ENCODE measurements at places on chromosomes 6 and 20. TPM values are rescaled to one million over a fixed set of nuclear protein-coding genes. Genes with fewer than 3 reads are reported as not detected.
A peak's percentile ranks its signal among the peaks of the same experiment; 100 is the strongest.

The NCOA6 gene
- 10.9 TPM for total RNA-seq

The RGS17 gene
- total RNA-seq = 4.8 TPM

The CALHM5 gene
- 0.07 TPM for total RNA-seq

The ROS1 gene
- total RNA-seq = not detected

The ANGPT4 gene
- 0.06 TPM for total RNA-seq

The FERMT1 gene
- 1.3 TPM for total RNA-seq

GRCh38 chr6:164163239-164163638 lies 748.7 kb downstream of the QKI start:
- no peak for DNase-seq

DNA sequence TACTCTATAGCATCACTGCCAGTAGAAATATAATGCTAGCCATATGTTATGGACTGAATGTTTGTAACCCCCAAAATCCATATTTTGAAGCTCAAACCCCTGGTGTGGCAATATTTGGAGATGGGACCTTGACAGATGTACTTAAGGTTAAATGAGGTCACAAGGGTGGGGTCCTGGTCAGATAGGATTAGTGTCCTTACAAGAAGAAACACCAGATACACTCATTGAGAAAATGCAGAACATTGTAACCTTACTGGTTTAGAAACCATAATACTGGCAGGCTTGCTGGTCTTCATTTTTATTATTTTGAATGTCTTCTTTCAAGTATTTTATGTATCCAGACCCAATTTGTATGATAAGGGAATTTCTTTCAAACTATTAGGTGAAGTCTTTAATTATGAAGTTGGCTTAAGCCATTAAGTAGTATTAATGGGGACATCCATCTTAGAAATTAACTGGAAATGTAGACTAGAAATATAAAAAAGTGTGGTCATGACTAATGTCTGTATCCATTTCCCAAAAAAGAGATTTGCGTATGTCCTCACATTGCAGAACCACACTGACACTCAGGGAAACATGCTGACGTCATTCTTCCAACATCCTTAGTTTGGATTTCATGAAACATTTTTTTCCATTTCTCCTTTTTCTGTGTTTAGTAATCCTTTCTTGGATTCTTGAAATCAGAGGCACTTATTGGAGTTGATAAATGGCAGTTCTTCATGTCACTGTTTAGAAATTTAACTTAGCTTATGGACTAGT lies 32.4 kb downstream of the SLC16A10 start:
- DNase-seq = no peak

DNA sequence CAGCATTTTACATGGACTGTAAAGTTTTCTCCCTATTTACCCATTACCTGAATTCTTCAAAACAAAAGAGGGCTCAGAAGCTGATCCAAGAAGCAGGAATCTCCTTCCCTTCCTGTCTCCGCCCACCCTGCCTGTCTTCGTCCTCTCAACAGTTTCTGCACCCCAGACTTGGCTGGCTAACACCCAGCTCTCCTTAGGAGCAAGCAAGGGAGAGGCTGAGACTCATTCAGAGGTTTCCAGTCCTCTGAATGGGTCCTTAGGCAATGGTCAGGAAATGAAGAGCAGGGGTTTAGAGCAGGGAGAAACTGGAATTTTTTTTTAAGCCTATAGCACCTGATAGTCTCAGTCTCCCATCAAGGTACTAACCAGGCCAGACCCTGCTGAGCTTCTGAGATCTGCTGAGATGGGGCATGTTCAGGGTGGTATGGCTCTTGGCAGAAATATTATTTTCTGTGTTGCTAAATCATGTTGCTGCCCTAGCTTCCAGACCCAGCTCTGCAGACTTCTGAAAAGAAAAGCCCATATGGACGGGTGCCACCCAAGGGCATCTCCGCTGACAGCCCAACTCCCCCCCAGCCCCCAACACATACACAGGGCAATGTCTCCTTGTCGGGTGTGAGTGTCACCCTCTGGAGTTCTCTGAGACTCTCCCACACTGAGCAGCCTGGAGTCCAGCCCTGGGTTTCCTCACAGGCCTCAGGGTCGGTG lies 74.6 kb upstream of the CD93 start:
- DNase-seq = peak; percentile 42

DNA sequence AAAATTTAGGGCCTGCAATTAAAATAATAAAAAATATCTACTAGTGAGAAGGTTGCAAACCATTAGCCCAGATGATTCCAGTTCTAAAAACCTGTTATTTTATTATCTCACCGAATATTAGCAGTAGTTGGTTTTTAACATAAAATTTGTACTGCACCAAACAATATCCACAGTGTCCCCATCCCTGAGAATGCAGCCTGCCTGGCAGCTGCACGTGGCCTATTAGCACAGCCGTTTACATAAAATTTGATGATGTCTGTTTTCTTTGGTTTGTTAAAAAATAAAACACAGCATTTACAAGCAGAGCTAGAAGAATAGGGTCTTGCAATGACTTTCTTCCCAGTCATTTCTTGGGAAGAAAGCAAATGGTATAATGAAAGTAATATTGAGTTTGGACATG lies 58.2 kb downstream of the FUT9 start:
- no peak for DNase-seq

DNA sequence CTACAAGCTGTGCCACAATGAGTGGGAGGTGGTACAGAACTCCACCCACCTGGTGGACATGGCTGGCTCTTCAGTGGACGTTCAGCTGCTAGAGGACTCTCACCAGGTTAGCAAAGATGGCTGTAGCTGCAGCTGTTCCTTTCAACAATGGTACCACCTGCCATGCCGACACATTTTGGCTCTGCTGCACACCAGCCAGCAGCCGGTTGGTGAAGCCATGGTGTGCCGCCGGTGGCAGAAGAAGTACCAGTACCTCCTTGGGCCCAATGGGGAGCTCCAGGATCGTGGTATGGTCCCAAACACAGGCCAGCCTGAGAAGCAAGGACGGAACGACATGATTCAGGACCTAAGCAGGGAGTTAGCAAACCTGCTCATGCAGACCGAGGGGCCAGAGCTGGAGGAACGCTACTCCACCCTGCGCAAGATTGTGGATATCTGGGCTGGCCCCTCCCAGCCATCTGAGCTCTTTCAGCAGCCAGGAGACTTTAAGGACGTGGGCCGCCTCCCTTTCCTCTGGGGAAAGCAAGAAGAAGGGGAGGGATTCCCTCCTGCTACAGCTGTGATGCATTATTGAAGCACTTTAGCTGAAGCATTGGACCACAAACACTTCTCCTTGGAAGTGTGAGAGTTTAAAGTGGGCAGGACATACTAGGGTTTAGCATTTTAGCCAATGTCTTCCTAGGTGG lies 2.8 kb upstream of the ZSWIM1 start:
- no peak for DNase-seq

DNA sequence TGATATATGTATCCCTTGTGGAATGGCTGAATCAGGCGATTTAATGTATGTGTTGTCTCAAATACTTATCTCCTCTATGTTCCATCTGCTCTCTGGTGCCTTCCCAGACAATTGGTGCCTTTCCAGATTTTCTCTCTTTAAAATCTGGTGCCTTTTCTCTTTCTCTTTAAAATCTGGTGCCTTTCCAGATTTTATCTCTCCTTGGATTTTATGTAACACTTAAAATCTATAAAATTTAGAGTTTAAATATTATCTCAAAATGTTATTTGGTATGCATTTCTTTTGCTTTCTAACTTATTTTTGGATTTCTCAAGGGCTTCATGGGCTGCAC lies 116.3 kb downstream of the KIF13A start:
- DNase-seq = no peak

DNA sequence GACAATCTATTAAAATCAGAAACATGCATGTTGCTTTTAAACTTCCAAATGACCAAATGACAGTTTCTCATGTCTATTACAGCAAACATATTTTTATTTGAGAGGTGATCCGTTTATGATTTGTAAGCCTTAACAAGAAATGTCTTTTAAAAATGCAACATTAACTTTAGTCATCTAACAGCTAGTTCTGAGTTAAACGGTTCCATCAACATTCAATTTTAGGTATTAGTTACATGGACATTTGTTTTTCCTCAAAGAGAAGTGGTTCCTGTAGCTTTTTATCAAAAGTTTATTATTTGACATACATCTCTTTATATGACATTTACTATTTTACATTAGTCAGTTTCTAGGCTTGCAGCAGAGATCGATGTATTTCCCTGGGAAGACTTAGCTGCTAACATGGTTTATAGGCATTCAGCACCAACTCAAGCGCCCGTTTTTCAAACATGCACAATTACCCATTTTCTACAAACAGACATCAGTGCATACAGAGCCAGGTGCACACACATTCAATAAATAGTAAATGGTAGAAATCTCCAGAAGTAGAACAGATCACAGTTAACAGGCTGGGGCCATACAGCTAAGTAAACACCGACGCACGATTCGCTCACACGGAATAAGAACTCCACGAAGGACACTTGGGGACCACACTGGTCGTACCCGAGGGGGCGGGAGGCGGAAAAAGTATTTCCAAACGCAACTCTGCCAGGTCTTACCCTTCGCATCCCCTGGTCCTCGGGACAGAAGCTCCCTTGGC lies 882 bp downstream of the CNR1 start:
- DNase-seq = no peak

GRCh38 chr20:45416917-45417316 lies 976 bp downstream of the PIGT start:
- no peak for DNase-seq

GRCh38 chr6:168171673-168172353 lies 92.8 kb upstream of the FRMD1 start:
- DNase-seq = no peak

GRCh38 chr20:9068841-9069663 lies at the start of gene PLCB4:
PLCB4 (plus strand) TSS chr20:9069087; CDS start chr20:9307815, 238,728 bp downstream.
- DNase-seq = peak; percentile 74

DNA sequence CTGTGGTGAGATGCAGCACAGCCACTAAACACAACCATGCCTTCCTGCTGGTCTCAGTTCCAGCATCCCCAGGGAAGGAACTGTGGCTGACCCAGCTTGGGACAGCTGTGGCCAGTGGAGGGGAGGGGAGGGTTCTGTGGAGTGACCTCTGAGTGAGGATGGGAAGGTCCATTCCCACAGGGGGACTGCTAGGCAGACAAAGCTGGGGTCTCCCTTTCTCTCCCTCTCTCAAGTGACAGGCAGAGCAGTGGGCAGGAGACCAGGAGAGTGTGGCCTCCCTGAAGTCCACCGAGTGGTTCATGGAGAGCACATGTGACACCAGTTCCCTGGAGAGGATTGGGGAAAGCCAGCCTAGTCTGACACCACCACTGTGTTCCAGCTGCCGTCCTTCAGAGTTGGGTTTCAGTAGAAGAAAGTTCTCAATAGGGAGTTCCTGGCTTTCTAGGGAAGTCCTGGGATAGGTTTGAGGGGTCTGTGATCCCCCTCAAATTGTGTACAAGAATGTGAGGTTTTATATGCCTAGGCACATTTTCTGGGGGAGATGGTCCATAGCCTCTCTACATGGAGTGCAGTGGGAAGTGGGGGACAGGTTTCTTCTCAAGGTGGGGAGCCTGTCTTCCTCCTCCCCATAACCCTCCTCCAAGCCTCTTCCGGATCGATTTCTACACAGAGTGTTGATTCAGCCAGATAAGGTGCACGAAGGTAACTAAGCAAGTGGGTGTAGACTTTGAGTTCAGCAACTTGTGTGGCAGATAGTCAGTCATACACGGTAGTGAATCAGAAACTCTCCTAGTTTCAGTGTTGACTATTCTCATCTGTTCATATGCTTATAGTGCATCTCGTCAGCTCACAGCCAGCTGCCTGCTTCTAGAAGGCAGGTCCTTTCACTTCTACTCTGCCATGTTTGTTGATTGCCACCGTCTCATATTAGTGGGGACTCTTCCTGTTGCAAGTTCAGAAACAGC lies 18.9 kb downstream of the MANBAL start:
- no peak for DNase-seq

DNA sequence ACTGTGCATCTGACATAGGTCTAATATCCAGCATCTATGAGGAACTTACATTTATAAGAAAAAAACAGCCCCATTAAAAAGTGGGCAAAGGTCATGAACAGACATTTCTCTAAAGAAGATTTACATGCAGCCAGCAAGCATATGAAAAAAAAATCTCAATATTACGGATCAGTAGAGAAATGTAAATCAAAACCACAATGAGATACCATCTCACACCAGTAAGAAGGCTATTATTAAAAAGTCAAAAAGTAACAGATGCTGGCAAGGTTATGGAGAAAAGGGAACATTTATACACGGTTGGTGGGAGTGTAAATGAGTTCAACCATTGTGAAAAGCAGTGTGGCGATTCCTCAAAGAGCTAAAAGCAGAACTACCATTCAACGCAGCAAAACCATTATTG lies 13.1 kb downstream of the METTL24 start:
- no peak for DNase-seq

- peak; percentile 54 for DNase-seq
Observed at GRCh38 chr6:11197175-11197536, 35.3 kb downstream of the NEDD9 start.

DNA sequence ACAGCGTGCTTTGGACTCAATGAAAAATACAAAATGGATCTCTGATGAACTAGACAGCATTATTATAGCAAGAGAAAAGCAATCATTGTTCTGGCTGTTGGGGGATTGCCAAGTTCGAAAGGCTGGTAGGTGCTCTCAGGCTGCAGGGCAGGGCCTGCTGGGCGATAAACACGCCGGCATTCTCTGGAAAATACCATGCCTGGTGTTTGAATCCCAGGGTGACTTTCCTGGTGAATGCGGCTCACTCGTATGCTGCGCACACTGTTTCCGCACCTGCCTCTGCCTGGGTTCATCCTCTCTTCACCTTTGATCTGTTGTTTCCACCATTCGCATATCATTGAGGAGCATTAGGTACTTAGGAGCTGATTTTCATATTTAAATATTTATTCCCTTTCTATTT lies 37.4 kb downstream of the GCNT2 start:
- DNase-seq = peak; percentile 40

DNA sequence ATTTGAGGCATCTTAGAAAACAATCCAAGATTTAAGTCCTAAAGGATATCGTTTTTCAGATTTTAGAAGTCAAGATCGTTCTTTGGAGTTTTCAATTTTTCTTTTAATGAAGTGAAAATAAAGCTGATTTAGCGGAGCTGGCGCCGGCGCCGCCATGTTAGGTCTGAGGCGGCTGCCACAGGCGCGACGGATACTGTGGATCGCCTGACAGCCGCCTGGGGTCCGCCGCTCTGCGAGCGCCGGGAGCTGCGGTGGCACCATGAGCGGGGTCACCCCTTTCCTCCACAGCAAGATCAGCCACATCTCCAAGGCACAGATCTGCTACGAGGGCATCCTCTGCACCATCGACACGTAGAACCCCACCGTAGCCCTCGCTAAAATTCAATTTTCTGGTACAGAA lies 247.2 kb downstream of the GJA1 start:
- no peak for DNase-seq

DNA sequence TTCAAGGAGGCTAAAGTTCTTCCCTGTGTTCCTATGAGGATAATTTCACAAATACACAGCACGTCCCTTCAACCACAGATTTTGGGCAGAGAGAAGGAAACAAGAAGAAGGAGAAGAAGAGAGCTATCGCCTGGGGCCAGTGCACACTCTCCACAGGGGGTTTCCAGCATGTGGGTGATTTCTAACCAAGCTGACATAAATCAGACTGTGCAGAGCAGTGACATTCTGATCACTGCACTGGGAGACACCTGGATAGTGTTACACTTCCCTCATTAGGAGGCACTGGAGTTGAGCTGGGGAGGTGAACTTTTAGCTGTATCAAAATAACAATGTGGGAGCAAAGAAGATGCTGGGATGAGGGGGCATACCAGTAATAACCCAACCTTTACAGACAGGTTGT lies 71.8 kb upstream of the CENPW start:
- DNase-seq = peak; percentile 1

GRCh38 chr6:145155873-145156782 lies 579.2 kb downstream of the EPM2A start:
- DNase-seq = no peak

GRCh38 chr6:129340983-129341382 lies 369.0 kb downstream of the ARHGAP18 start:
- no peak for DNase-seq
